ENCODE measurements at places on chromosomes 11 and 22. TPM values are rescaled to one million over a fixed set of nuclear protein-coding genes. Genes with fewer than 3 reads are reported as not detected.

DNA sequence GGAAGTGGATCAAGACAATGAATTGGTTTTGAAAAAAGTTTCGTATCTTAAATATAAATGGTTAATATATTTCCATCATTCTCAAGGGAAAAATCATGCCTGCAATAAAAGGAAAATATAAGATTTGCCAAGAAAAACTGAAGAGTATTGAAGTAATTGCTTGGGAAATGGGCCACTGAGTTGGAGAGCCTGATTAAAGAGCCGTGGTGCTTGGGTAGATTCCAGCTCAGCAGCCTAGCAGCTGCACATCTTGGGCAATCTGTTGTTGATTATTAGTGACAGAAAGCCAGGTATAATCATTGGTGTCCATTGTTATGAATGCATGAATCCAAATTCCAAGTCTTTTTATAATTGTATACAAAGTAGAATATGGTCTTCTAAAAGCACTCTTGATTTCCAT, 800.9 kb upstream of the CHORDC1 start:
- no peaks in the 10 kb centered on the region for H3K4me1 ChIP-seq
- no peaks in the 10 kb centered on the region for H3K36me3 ChIP-seq
- H3K27ac ChIP-seq, result no peak overlapping the region
- no peaks in the 10 kb centered on the region for H3K27me3 ChIP-seq
- no peak overlapping the region for H3K4me3 ChIP-seq

GRCh38 chr11:303363-303762, 4.0 kb upstream of the IFITM5 start:
- no peak for DNase-seq
- H3K36me3 ChIP-seq, result no peaks in the 10 kb centered on the region
- no peak overlapping the region for H3K27ac ChIP-seq
- no peak overlapping the region for H3K4me3 ChIP-seq
- no peaks in the 10 kb centered on the region for H3K27me3 ChIP-seq

THYN1 gene
- 33.9 TPM for total RNA-seq

- H3K4me1 ChIP-seq, result no peaks in the 10 kb centered on the region
- H3K27me3 ChIP-seq, result no peaks in the 10 kb centered on the region
- DNase-seq, result no peak
- H3K27ac ChIP-seq, result no peak overlapping the region
- no peak overlapping the region for H3K4me3 ChIP-seq
Observed at GRCh38 chr11:111448831-111449557, 63.2 kb downstream of the BTG4 start.

RBM14 gene
- 66.7 TPM for total RNA-seq

DNA sequence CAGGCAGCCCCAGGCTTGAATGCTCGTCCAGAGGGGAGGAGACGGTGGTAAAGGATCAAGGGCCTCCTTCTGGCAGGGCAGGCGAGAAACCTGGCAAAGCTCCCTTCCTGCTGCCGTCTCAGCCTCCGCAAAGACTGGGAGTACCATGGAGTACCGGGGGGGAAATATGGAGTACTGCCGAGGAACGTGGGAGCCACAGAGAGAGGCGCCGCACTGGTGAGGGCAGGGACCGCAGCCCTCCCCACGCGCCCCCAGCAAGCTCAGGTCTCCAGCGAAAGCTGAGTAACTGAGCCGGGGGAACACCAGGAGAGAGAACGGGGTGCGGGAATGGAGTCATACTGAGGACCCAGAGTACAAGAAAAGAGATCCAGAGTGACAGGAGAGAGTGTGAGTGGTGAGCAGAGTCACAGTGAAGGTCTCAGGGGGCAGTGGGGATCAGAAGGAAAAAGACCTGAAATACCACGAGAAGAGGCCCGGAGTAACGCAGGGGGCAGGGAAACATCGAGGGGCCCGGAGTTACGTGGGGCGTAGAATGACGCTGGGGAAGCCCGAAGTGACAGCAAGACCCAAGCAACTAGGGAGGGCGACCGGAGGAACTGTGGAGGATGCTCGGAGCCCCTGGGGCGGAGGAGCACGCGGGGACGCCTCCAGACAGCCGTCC, 740 bp downstream of the EML3 start:
- peaks cover 2% of the 10 kb centered on the region for H3K36me3 ChIP-seq
- H3K27me3 ChIP-seq, result no peaks in the 10 kb centered on the region
- DNase-seq, result peak; percentile 82
- no peaks in the 10 kb centered on the region for H3K4me1 ChIP-seq

DNA sequence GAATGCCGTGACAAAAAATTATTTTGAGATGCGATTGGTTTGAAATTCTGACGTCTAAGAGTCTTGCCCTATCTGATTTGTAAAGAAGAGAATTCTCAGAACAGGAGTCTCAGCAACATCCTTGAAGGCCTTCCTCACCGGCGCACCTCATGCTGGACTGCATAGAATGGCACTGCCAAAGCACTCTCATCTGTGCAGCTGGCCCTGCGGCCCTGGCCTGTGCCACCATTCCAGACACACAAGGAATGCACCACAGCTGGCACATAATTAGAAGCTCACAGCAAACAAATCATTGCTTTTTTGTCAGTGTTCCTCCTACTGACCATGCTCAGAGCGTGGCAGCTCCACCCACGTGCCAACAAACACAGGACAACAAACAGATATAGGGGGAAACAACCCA, 166.0 kb downstream of the KIRREL3 start:
- DNase-seq, result no peak
- no peak overlapping the region for H3K27ac ChIP-seq
- H3K4me1 ChIP-seq, result no peaks in the 10 kb centered on the region
- H3K36me3 ChIP-seq, result no peaks in the 10 kb centered on the region
- no peak overlapping the region for H3K4me3 ChIP-seq

OR5P2 gene
- total RNA-seq, result not detected

DNA sequence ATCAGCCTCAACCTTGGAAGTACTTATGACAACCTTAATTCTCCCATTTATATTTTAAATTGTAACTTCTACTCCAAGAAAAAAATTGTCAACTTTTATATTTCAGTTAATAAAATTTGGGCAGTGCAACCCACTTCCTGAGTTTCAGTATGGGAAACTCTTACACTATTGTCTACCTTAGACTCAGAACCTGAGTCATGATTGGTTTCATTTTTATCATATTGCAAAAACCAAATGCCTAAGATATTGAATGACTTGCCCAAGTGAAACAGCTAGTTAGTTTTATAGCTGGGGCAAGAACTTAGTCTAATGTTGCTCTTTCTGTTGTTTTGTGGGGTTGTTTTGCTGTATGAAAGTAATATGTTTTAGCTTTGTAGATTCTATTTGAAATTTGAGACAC, 334.0 kb upstream of the ARHGAP42 start:
- no peaks in the 10 kb centered on the region for H3K27me3 ChIP-seq
- no peaks in the 10 kb centered on the region for H3K36me3 ChIP-seq
- no peaks in the 10 kb centered on the region for H3K4me1 ChIP-seq
- no peak overlapping the region for H3K4me3 ChIP-seq
- DNase-seq, result no peak
- H3K27ac ChIP-seq, result no peak overlapping the region

DNA sequence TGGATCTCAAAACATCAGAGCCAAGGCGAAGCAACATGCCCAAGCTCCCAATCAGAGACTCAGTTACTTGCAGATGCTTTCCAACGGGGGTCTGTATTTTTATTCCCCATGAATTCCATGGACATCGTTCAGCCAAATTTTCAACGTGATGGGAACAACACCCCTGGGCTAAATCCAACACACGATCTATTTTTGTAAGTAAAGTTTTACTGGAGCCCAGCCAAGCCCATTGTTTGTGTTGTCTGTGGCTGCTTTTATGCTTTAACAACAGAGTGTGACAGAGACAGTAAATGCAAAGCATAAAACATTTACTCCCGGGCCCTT, 33.7 kb downstream of the SLC5A1 start:
- no peaks in the 10 kb centered on the region for H3K4me1 ChIP-seq
- no peak overlapping the region for H3K4me3 ChIP-seq
- no peaks in the 10 kb centered on the region for H3K36me3 ChIP-seq
- no peak for DNase-seq
- no peak overlapping the region for H3K27ac ChIP-seq

- peaks cover 4% of the 10 kb centered on the region for H3K36me3 ChIP-seq
- no peak overlapping the region for H3K4me3 ChIP-seq
- DNase-seq, result no peak
- H3K4me1 ChIP-seq, result no peaks in the 10 kb centered on the region
- no peak overlapping the region for H3K27ac ChIP-seq
- H3K27me3 ChIP-seq, result no peaks in the 10 kb centered on the region
Observed at GRCh38 chr22:40366068-40366467, 4.3 kb upstream of the SGSM3 start.

DNA sequence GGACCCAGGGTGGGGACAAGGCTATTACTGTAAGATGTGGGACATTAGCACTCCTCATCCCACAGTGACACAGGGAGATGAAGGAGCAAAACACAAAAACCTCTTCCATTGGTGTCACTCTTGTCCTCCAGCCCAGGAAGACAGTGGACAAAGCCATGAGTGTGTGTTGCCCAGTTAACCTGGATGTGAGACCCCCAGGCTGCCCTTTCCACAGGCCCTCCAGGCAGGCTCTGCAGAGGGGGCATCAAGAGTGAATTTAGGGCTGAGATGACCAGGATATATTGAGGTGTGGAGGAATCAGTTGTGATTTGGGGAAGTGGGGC, 111.3 kb downstream of the GGTLC2 start:
- H3K4me3 ChIP-seq, result no peak overlapping the region
- no peak overlapping the region for H3K27ac ChIP-seq
- H3K4me1 ChIP-seq, result no peaks in the 10 kb centered on the region
- H3K27me3 ChIP-seq, result no peaks in the 10 kb centered on the region

DNA sequence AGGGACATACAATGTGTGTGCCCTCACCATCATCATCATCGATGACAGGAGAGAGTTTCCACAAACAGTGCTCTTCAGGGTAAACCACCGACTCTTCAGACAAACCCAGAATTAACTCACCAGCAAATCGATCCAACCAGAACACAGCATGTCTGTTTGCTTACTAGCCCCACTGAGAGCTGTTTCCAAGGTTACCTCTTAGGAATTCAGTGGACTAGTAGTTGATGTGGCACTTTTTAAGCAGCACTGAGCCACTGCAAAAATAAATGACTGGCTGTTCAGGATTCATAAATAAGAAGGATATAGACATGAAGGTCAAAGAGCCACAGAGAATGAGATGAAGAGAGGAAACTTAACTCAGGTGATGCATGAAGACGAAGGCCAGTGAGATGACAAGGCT, 83.1 kb downstream of the PARVA start:
- peak overlapping the region; percentile 1 for H3K27ac ChIP-seq
- no peak for DNase-seq
- H3K36me3 ChIP-seq, result no peaks in the 10 kb centered on the region
- H3K4me3 ChIP-seq, result no peak overlapping the region
- peaks cover 6% of the 10 kb centered on the region for H3K4me1 ChIP-seq

DNA sequence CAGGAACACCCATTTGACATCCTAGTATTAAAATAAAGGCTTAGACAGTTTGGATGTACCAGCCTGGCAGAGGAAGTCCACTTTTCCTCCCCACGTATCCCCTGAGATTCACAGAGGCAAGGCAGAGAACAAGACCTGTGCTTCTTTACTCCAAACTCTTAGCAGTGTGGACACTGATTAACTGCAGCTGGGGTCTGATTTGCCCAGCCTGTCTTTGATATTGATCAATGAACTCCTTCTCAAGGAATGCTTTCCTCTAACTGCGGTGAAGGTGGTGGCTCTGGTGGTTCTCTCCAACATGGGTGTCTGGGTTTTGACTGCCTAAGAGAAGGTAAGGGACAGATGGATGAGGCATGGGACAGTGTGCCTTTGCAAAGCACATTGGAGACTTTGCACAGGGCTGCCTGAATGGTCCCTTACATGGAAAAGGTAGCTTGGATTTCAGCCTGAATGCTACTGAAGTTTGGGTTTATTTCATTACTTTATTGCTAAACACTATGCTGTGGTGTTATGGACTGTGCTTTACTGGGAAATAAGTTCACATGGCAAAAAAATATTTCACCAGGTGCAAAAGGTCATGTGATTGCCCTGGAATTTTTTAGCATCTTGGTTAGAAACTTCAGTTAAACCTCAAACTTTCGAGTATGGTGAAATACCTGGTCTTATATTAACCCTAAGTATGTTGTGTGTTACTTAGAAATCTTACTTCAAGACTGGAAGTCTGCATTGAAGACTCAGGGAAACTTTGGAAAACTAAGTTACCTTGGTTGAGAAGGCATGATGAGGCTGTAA, 1.8 kb downstream of the GAS2 start:
- no peaks in the 10 kb centered on the region for H3K4me1 ChIP-seq
- H3K27ac ChIP-seq, result no peak overlapping the region
- DNase-seq, result no peak
- H3K36me3 ChIP-seq, result no peaks in the 10 kb centered on the region

GRCh38 chr11:125685228-125685627, 4.6 kb upstream of the ACRV1 start:
- H3K27me3 ChIP-seq, result no peaks in the 10 kb centered on the region
- no peaks in the 10 kb centered on the region for H3K4me1 ChIP-seq
- no peak for DNase-seq
- no peak overlapping the region for H3K27ac ChIP-seq

TUB gene
- 12.9 TPM for total RNA-seq

PRR33 gene
- total RNA-seq, result not detected

- no peaks in the 10 kb centered on the region for H3K36me3 ChIP-seq
- H3K4me1 ChIP-seq, result no peaks in the 10 kb centered on the region
- H3K27me3 ChIP-seq, result no peaks in the 10 kb centered on the region
- DNase-seq, result no peak
- H3K27ac ChIP-seq, result no peak overlapping the region
- no peak overlapping the region for H3K4me3 ChIP-seq
Observed at GRCh38 chr11:105074166-105074530, 29.0 kb upstream of the CARD16 start.

DNA sequence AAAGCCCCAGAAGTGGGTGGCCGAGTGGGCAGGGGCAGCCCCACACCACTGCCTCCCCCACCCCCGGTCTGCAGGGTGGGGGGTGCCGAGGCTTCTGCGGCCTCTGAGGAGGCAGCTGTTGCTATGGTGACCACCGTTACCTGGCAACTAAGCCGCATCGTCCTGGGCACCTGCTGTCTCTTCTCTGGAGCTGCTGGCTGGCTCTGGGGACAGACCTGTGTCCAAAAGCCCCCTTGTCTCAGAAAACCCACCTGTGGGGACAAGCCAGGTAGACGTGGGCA, 79.9 kb upstream of the PRR5 start:
- DNase-seq, result no peak
- no peaks in the 10 kb centered on the region for H3K36me3 ChIP-seq
- no peaks in the 10 kb centered on the region for H3K27me3 ChIP-seq

SGSM1 gene
- total RNA-seq, result 9.5 TPM

- no peak overlapping the region for H3K4me3 ChIP-seq
- H3K27ac ChIP-seq, result peak overlapping the region; percentile 65
- no peaks in the 10 kb centered on the region for H3K36me3 ChIP-seq
Observed at GRCh38 chr11:86815726-86816125, 15.4 kb downstream of the PRSS23 start.

Data from aorta (tissue), 5 donors.